ENCODE measurements at places on chromosomes 3 and 15.
A peak's percentile ranks its signal among the peaks of the same experiment; 100 is the strongest.

GRCh38 chr15:88970232-88970631 lies 57.1 kb upstream of the MFGE8 start:
- no peak overlapping the region for H3K4me3 ChIP-seq
- DNase-seq = no peak
- H3K27ac ChIP-seq = no peak overlapping the region

GRCh38 chr3:173395073-173395411 lies 2.5 kb upstream of the NLGN1 start:
- DNase-seq = no peak
- no peaks in the 10 kb centered on the region for H3K4me1 ChIP-seq
- H3K27me3 ChIP-seq = peaks cover 5% of the 10 kb centered on the region
- H3K27ac ChIP-seq = no peak overlapping the region

GRCh38 chr15:74565381-74566085 lies 24.5 kb downstream of the ARID3B start:
- no peaks in the 10 kb centered on the region for H3K27me3 ChIP-seq
- H3K36me3 ChIP-seq = peaks cover 10% of the 10 kb centered on the region
- no peak overlapping the region for H3K27ac ChIP-seq
- H3K4me1 ChIP-seq = no peaks in the 10 kb centered on the region
- H3K4me3 ChIP-seq = no peak overlapping the region

- no peak overlapping the region for H3K27ac ChIP-seq
- no peak overlapping the region for H3K4me3 ChIP-seq
Observed at GRCh38 chr15:71752128-71752527, 58.2 kb upstream of the NR2E3 start.

DNA sequence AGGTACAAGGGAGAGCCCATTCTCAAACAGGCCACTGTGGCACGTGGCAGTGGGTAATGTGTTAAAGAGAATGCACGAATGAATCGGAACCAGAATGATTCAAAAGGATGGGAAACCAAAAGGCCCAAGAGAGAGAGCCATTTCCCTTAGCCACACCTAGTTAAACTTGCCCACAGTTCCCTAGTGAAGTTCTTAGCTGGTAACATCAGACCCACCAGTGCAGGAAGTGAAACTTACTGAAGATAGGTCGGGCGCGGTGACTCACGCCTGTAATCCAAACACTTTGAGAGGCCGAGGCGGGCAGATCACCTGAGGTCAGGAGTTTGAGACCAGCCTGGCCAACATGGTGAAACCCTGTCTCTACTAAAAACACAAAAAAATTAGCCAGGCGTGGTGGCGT lies 97.1 kb downstream of the MEX3B start:
- H3K36me3 ChIP-seq = no peaks in the 10 kb centered on the region
- no peaks in the 10 kb centered on the region for H3K27me3 ChIP-seq
- H3K4me3 ChIP-seq = no peak overlapping the region
- peak; percentile 20 for DNase-seq
- H3K27ac ChIP-seq = no peak overlapping the region
- H3K4me1 ChIP-seq = no peaks in the 10 kb centered on the region

DNA sequence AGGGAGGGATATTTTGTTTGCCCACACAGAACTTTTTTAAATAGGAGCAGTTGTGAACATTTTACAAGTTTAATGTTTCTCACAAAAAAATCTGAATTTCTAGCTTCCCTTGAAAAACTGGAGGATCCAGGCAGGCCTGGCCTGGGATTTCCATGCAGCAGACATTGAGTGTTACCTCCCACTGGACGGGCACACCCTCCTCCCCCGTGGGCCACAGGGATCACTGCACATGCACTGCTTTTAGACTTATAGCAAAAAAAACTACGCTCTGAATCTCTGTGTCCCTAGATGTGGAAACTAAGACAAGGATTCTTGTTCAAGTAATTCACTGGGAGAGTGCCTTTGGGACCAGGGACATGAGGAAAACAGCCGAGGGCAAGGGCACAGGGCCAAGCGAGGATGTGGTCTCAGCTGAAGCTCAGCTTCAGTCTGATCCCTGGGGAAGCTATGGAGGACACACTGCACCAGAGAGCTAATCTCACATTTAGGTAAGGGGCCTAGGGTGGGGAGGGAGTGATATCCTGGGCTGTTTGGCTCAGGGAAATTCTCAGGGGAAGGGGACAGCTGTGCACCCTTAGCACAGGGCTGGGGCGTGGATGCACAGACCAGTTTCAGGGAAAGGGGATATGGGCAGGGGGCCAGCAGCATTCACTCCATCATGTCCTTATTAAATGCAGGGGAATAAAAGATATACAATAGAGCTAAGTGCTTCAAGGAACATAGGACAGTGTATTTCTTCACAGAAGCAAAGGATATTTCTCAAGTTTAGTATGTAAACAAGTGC lies 46.0 kb downstream of the FSIP1 start:
- no peaks in the 10 kb centered on the region for H3K27me3 ChIP-seq
- no peaks in the 10 kb centered on the region for H3K4me1 ChIP-seq
- H3K36me3 ChIP-seq = no peaks in the 10 kb centered on the region
- no peak overlapping the region for H3K27ac ChIP-seq

- H3K27me3 ChIP-seq = no peaks in the 10 kb centered on the region
- no peak for DNase-seq
Observed at GRCh38 chr3:134704556-134704955, 53.7 kb upstream of the KY start.

GRCh38 chr3:46124216-46125177 lies 83.6 kb downstream of the CCR1 start:
- H3K36me3 ChIP-seq = no peaks in the 10 kb centered on the region
- H3K27me3 ChIP-seq = no peaks in the 10 kb centered on the region
- H3K4me1 ChIP-seq = no peaks in the 10 kb centered on the region
- H3K4me3 ChIP-seq = no peak overlapping the region

DNA sequence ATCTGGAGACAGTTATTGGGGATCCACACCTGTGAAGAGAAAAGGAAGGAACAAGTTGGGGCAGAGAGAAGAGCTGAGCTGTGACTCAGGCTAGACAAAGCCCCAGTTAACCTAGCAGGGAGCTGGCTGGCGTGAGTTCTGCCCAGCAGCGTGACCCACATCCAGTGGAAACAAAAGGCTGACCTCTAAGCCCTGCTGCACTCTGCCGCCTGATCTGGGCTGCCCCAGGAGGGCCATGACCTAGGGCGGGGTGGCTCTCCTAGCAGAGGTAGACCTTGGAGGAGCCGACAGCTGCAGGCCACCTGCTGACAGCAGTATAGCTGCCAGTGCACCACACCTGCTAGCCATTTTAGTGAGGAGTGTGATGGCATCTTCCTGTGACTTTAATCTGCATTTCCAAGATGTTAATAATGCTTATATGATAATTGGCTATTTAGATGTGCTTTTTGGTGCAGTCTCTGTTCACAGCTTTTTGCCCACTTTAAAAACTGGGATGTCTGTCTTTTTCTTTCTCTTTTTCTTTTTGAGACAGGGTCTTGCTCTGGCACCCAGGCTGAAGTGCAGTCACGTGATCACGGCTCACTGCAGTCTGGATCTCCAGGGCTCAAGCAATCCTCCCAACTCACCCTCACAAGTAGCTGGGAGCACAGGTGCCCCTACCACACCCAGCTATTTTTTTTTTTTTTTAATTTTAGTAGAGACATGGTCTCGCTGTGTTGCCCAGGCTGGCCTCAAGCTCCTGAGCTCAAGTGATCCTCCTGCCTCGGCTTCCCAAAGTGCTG lies 78.1 kb downstream of the LSM3 start:
- H3K4me1 ChIP-seq = no peaks in the 10 kb centered on the region
- H3K36me3 ChIP-seq = no peaks in the 10 kb centered on the region
- H3K4me3 ChIP-seq = no peak overlapping the region
- DNase-seq = no peak

- H3K27me3 ChIP-seq = no peaks in the 10 kb centered on the region
- H3K36me3 ChIP-seq = no peaks in the 10 kb centered on the region
- no peak for DNase-seq
- peaks cover 12% of the 10 kb centered on the region for H3K4me1 ChIP-seq
- H3K27ac ChIP-seq = peak overlapping the region; percentile 48
Observed at GRCh38 chr3:138023754-138024153, 13.8 kb downstream of the CLDN18 start.

DNA sequence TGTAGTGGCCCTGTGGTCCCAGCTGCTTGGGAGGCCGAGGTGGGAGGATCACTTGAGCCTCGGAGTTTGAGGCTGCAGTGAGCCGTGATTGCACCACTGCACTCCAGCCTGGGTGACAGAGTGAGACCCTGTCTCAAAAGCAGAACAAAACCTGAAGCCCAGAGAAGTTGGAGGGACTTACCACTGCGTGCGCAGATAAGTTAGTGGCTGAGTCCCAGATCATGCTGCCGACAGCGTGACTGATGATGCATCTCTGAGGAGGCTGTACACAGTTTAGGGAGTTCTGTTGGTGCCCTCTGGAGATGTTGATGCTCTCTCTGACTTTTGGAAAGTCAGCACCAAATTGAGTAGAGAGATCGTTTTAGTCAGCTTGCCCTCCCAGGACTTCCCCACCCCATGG lies 15.8 kb upstream of the ABTB1 start:
- no peaks in the 10 kb centered on the region for H3K36me3 ChIP-seq
- H3K4me1 ChIP-seq = peaks cover 6% of the 10 kb centered on the region
- no peak for DNase-seq
- no peak overlapping the region for H3K27ac ChIP-seq
- no peaks in the 10 kb centered on the region for H3K27me3 ChIP-seq
- H3K4me3 ChIP-seq = no peak overlapping the region

DNA sequence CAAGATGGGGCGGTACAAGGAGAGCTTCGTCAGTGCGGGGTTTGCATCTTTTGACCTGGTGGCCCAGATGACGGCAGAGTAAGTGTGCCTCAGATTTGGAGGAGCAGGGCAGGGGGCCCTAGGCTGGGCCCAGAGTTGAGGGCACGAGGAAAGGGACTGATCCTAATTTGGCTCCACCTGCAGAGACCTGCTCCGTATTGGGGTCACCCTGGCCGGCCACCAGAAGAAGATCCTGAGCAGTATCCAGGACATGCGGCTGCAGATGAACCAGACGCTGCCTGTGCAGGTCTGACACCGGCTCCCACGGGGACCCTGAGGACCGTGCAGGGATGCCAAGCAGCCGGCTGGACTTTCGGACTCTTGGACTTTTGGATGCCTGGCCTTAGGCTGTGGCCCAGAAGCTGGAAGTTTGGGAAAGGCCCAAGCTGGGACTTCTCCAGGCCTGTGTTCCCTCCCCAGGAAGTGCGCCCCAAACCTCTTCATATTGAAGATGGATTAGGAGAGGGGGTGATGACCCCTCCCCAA lies 19.8 kb downstream of the EPHB3 start:
- peaks cover 4% of the 10 kb centered on the region for H3K27me3 ChIP-seq
- H3K36me3 ChIP-seq = no peaks in the 10 kb centered on the region
- H3K4me1 ChIP-seq = no peaks in the 10 kb centered on the region
- no peak overlapping the region for H3K4me3 ChIP-seq
- H3K27ac ChIP-seq = no peak overlapping the region

- H3K4me1 ChIP-seq = peaks cover 12% of the 10 kb centered on the region
- peaks cover 1% of the 10 kb centered on the region for H3K36me3 ChIP-seq
- no peak overlapping the region for H3K27ac ChIP-seq
- no peak for DNase-seq
- peak overlapping the region; percentile 19 for H3K4me3 ChIP-seq
Observed at GRCh38 chr15:75867449-75867848, 24.2 kb downstream of the UBE2Q2 start.

DNA sequence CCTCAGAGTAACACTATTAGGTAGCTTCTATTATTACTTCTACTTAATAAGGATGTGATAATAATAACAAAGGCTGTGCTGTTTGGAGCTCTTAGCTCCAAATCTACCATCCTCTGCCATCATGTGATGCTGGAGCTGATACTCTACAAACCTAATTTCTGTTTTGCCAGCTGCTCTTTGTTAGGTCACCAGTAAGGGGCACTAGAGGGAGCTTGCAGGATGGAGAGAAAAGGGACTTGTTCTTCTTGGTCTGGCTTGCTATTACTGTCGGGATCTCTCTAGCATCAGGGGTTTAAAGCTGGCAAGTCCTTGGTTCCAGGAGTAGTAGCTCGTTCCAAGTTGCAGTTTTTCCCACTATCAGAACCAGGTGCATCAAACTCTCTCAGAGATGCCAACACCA lies 194.9 kb upstream of the KBTBD8 start:
- H3K36me3 ChIP-seq = no peaks in the 10 kb centered on the region
- H3K27me3 ChIP-seq = no peaks in the 10 kb centered on the region
- H3K4me3 ChIP-seq = no peak overlapping the region
- no peak overlapping the region for H3K27ac ChIP-seq
- DNase-seq = no peak

GRCh38 chr3:148070041-148070440 lies 627.7 kb upstream of the AGTR1 start:
- no peaks in the 10 kb centered on the region for H3K27me3 ChIP-seq
- no peaks in the 10 kb centered on the region for H3K36me3 ChIP-seq
- no peak for DNase-seq
- no peaks in the 10 kb centered on the region for H3K4me1 ChIP-seq
- H3K4me3 ChIP-seq = no peak overlapping the region
- no peak overlapping the region for H3K27ac ChIP-seq

DNA sequence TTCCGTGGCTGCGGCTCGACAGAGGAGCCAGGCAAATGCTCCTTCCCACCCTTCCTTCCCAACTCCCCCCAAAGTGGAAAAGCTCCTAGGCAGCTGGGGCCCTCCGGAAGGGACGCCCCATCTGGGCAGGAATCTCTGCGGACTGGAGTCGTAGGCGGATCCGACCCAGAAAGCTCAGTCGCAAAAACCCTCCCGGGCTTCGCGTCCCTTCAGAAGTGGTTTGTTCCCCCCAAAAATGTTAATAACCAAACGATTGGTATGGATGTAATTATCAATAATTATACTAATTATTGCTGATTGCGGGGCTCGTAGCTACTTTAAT lies 3.8 kb downstream of the RNU6-1 start:
- peaks cover 30% of the 10 kb centered on the region for H3K27me3 ChIP-seq
- H3K4me1 ChIP-seq = peaks cover 25% of the 10 kb centered on the region
- H3K36me3 ChIP-seq = no peaks in the 10 kb centered on the region

DNA sequence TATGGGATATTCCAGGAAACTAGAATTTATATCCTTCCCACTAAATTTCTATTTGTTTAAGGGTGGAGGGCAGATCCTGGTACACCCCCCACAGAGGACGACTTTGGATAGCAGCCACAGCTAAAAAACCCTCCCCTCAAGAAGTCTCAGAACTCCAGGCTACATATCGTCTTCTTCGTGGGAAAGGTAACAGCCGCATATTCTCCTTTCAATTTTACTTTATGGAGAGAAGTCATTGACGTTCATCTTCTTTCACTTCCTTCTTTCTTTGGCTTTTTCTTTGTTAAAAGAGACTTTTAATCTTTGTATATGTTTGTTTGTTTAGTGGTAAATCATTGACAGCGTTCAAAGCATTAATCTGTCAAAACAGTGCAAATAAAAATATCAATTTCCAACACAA lies 36.3 kb downstream of the TRIP4 start:
- H3K4me1 ChIP-seq = peaks cover 14% of the 10 kb centered on the region
- peak overlapping the region; percentile 16 for H3K4me3 ChIP-seq
- no peaks in the 10 kb centered on the region for H3K27me3 ChIP-seq
- peak; percentile 25 for DNase-seq

GRCh38 chr3:172580680-172581401 lies 57.6 kb upstream of the TNFSF10 start:
- H3K27me3 ChIP-seq = no peaks in the 10 kb centered on the region
- H3K4me1 ChIP-seq = peaks cover 27% of the 10 kb centered on the region

DNA sequence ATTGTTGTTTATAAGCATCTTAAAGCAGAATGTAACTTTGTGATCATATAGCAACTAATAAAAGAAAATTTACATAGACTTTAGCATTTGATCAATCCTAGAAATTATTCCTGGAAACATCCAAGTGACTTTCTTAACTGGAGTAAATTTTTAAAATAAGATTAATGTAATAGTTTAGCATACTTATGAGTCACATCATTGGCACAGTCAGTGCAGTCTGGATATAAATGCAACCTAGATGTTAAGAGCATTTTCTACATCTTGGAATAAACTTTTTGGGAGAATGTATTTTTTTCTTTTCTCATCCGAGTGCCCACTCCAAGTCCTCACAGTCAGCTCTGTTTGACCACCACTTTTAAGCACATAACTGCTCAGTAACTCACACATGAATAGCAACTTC lies 324.6 kb upstream of the PLSCR5 start:
- H3K36me3 ChIP-seq = no peaks in the 10 kb centered on the region
- H3K27me3 ChIP-seq = no peaks in the 10 kb centered on the region
- H3K4me3 ChIP-seq = no peak overlapping the region
- no peak for DNase-seq
- no peaks in the 10 kb centered on the region for H3K4me1 ChIP-seq

Measured in GM12878 (cell line).